ENCODE measurements at places on chromosomes 5 and 9. TPM values are rescaled to one million over a fixed set of nuclear protein-coding genes. Genes with fewer than 3 reads are reported as not detected.

Gene GDA
- total RNA-seq, result 23.0 TPM

Gene GRXCR2
- not detected for total RNA-seq

Gene TTLL11
- total RNA-seq, result 5.1 TPM

Gene ADAMTSL1
- total RNA-seq, result 10.2 TPM

Gene PCDHA5
- total RNA-seq, result 0.05 TPM

Gene GADD45G
- total RNA-seq, result 8.1 TPM

Gene CATSPER3
- total RNA-seq, result 0.82 TPM

Gene PCDHGB1
- total RNA-seq, result 1.7 TPM

Gene PCDHGB4
- total RNA-seq, result 0.69 TPM

Gene NTRK2
- 0.52 TPM for total RNA-seq

Gene SPATA9
- total RNA-seq, result 0.40 TPM

Gene TMEM171
- total RNA-seq, result 69.3 TPM

Gene PCDHGA5
- 1.1 TPM for total RNA-seq

Gene TNC
- total RNA-seq, result 5.0 TPM

Gene GPRIN1
- total RNA-seq, result 2.1 TPM

Gene ORM1
- not detected for total RNA-seq

Gene LHX2
- 0.10 TPM for total RNA-seq

Gene SLC9A3
- total RNA-seq, result 78.8 TPM

Gene PAM
- total RNA-seq, result 124 TPM

Gene SLC36A2
- total RNA-seq, result not detected

Gene CFAP90
- not detected for total RNA-seq

Gene C9
- not detected for total RNA-seq

Gene ODF2
- 36.2 TPM for total RNA-seq

Gene ZNF346
- 11.2 TPM for total RNA-seq

Gene SPATA31D4
- not detected for total RNA-seq

Gene PROP1
- total RNA-seq, result not detected

Gene GGTA1
- 0.94 TPM for total RNA-seq

Gene PROB1
- total RNA-seq, result 0.96 TPM

Gene NR2F1
- total RNA-seq, result 2.7 TPM

Gene CCL19
- total RNA-seq, result 2.2 TPM

Gene IL9
- total RNA-seq, result not detected

Gene EXOSC2
- 34.2 TPM for total RNA-seq

Gene LCN15
- total RNA-seq, result 3.4 TPM

Gene NUP214
- 43.8 TPM for total RNA-seq

Gene RASEF
- 38.9 TPM for total RNA-seq

Gene REEP2
- 3.2 TPM for total RNA-seq

Gene HTR1A
- not detected for total RNA-seq

Gene PRR16
- total RNA-seq, result 1.2 TPM

Gene SLC34A3
- not detected for total RNA-seq

Gene SCGB3A2
- total RNA-seq, result not detected

Gene HTR4
- 7.5 TPM for total RNA-seq

Gene INSL6
- total RNA-seq, result not detected

Gene ZNF879
- total RNA-seq, result 1.8 TPM

Gene PSD2
- 0.05 TPM for total RNA-seq

Gene RNF183
- total RNA-seq, result 9.2 TPM

Gene HMGXB3
- total RNA-seq, result 21.8 TPM

Gene PCDHGA8
- 0.17 TPM for total RNA-seq

Gene CCNI2
- 7.1 TPM for total RNA-seq

Gene IFNA13
- not detected for total RNA-seq

Gene AOPEP
- total RNA-seq, result 43.2 TPM

Gene PCDHB15
- total RNA-seq, result 0.27 TPM

Gene CDC25C
- 10.2 TPM for total RNA-seq

Gene LCP2
- 13.4 TPM for total RNA-seq

Gene FANCC
- 23.6 TPM for total RNA-seq

Gene OR5C1
- total RNA-seq, result not detected

Gene FREM1
- total RNA-seq, result 1.5 TPM

Gene PAIP2
- total RNA-seq, result 49.7 TPM

Gene CDKN2B
- total RNA-seq, result 57.0 TPM

Gene ANKHD1
- 115 TPM for total RNA-seq
